ENCODE measurements at places on chromosomes 7 and 10.

DNA sequence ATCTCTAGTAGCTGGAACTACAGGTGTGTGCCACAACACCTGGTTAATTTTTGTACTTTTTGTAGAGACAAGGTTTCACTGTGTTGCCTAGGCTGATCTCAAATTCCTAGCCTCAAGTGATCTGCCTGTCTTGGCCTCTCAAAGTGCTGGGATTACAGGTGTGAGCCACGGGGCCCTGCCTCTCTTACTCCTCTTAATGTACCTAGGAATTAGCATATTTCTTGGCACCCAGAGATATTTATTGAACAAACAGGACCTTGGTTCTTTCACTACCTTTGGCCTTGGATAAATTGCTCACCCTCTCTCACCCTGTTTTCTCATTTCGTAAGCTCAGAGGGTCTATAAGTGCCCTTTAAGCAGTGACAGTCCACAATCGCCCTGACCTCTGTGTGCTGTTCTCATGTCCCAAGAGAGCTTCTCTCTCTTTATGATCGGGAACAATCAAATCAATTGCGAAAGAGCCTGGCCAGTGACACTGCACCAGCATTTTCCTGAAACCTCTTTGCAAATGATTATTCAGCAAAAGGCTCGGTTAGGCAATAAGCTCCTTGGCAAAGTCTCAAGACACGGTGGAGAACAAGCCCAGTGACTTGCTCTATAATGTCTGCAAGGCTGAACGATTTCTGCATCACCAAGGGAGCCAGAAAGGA is 117.7 kb downstream of the APBB1IP start:
- no peak for DNase-seq

- peak; percentile 54 for DNase-seq
Observed at GRCh38 chr7:20329389-20330238, 1.1 kb upstream of the ITGB8 start.

- DNase-seq, result no peak
Observed at GRCh38 chr7:69906283-69906995, 308.2 kb downstream of the AUTS2 start.

- no peak for DNase-seq
Observed at GRCh38 chr10:116239229-116239628, 33.8 kb downstream of the GFRA1 start.

GRCh38 chr10:118901906-118902305 is 127.6 kb upstream of the NANOS1 start:
- no peak for DNase-seq

DNA sequence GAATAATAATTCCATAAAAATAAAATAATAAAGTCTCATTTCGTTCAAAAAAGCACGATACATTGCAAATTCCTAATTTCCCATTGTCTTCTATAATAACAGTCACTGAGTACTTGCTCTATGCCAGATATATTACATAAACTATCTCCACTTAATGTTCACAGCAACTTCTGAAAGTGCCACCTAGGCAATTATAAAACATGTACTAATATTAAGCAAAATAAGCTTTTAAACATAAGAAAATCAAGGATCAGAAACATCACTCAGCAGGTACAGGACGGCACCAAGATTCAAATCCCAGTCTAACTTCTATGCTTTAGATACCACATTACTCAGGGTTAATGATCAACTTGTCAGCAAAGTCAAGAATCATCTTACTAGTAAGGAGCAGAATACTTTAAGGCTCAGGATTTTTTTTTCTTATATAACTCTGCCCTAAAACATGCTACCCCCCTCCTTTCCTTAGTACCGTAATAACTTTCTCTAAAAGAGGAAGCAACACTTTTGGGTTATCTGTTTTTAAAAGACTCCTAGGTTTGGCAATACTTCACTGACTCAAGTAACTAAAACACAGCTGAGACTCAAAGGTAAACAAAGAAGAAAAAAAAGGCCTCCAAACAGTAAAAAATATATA is 51.3 kb downstream of the USP6NL start:
- DNase-seq, result no peak

DNA sequence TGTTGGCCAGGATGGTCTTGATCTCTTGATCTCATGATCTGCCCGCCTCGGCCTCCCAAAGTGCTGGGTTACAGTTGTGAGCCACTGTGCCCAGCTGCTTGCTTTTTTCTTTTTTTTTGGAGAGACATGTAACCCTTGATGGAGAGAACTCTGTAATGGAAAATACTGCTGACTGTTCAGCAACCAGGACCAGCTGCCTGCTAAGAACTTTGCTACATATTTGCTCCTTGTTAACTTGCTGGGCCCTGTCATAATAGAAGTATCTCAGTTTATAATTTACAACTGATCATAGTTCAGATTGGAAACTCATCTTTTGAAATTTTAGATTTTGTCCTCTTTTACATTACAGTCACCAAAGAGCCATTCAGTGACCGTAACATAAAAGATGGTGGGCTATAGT is 34.9 kb downstream of the TASOR2 start:
- DNase-seq, result no peak

GRCh38 chr10:77062381-77062780 is 575.2 kb downstream of the KCNMA1 start:
- DNase-seq, result no peak

GRCh38 chr10:70715853-70716795 is 43.8 kb downstream of the ADAMTS14 start:
- DNase-seq, result no peak

- DNase-seq, result no peak
Observed at GRCh38 chr10:3231951-3232730, 59.6 kb upstream of the PITRM1 start.

DNA sequence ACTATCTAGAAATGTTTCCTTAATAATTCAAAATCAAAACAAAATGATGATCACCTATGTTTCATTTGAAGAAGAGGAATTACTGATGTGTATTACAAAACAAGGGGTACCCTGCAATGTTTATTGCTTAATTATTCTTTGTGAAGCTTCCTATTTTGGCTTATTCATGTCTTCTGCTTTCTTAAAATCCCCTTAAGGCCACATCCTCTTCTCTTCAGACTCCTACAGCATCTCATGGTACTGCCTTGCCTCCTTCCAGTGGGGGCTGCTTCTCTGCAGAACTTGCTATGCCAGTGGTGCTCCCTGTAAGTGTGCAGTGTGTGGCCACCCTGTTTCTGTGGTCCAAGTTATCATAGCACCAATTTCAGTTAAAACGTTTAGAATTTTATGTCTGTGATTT is 35.0 kb downstream of the CCDC146 start:
- DNase-seq, result no peak

- no peak for DNase-seq
Observed at GRCh38 chr7:90701771-90702170, 105.7 kb downstream of the CDK14 start.

DNA sequence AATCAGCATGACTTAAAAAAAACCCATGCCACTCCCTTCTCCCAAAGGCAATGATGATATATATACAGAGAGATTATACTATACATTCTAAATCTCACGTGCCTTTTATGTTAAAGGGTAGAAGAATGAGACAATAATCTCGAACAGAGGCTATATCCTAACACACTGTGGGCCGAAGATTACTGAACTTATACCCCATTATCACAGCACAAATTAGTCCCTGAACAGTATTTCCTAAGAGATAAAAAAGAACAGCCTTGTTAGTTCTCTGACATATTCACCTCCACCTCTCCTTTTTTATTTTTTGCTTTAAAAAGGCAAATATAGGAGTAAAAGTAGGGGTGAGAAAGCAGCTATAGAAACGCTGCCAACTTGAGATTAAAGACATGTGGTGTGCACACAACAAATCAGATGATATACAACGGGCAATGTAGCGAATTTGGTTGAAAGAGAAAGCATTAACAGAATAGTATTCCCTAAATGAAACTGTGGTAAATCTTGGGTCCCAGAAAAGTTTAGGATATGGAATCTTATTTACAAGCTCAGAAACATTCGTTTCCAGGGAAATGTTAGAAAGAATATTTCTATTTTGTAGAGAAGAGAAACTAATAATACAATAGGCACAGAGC is 69.5 kb downstream of the JMJD1C start:
- DNase-seq, result no peak

DNA sequence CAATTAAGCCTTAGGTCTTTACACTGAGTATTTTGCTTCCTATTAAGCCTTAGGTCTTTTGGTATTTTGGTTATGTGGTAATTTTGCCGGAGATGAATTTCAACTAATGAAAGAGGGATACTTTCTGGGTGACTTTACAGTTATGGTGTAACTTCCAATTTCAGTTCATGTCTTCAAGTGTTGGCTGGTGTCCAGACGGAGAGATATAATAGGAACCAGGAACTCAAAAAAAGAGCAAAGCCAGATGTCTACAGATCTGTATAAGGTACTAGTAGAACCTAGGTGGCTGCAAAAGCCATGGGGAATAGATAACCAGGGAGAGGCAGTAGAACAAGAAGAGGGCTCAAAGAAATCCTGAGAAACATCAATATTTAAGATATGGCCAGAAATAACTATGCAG is 12.3 kb downstream of the ERCC6 start:
- no peak for DNase-seq

GRCh38 chr10:33893506-33893905 is 559.0 kb upstream of the NRP1 start:
- DNase-seq, result no peak

GRCh38 chr10:9188022-9188810 is 1133.7 kb downstream of the GATA3 start:
- DNase-seq, result no peak

DNA sequence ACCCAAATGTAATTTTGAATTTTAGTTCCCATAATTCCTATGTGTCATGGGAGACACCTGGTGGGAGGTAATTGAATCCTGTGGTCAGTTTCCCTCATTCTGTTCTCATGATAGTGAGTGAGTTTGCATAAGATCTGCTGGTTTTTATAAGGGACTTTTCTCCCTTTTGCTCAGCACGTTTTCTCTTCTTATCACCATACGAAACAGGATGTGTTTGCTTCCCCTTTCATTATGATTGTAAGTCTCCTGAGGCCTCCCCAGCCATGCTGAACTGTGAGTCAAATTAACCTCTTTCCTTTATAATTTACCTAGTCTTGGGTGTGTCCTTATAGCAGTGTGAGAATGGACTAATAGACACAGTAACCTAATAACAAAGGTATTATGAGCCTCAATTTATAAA is 36.1 kb upstream of the ZNF736 start:
- DNase-seq, result no peak

DNA sequence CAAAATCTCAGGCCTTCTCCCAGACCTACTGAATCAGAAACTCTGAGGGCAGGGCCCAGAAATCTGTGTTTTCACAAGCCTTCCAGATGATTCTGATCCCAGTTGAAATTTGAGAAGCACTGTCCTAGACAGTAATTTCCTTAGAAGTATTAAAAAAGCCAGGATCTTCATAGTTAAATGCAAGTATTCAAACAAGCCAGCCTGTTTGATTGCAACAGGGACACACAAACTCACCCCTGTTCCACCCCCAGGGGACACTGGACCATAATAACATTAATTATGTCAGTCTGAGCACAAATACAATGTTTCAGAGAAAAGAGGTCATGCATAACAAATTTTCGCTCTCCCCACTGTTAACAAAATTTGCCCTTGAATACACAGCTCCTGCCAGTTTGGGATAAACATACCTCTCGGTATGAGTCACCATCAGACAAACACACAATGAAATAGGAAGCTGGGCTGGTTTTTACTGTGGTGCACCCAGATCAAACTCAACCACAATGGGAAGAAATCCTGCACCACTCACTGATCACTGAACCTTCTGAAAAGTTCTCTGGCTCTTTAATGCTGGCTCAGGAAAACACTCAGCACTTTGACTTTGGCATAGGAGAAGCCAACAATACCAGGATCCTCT is 34.3 kb downstream of the ABLIM1 start:
- DNase-seq, result no peak

- DNase-seq, result peak; percentile 76
Observed at GRCh38 chr10:122703483-122704448, 4.1 kb upstream of the C10orf120 start.

- DNase-seq, result no peak
Observed at GRCh38 chr7:37516664-37517063, 68.0 kb upstream of the ELMO1 start.

DNA sequence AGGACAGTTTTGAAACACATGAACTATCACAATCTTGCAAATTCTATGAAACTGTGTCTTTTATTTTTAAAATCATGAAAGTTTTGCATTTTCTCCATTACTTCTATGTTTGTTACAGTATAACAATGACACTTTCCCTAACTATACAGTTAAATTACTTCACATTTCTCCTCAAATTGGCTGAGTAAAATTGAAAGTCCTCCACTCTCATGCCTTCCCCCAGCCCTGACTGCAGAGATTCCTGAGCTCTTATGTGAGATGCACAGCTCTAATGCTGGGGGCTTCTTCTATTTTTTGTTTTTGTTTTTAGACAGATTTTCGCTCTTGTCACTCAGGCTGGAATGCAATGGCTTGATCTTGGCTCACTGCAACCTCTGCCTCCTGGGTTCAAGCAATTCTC is 22.7 kb upstream of the MAP3K8 start:
- DNase-seq, result no peak

- DNase-seq, result no peak
Observed at GRCh38 chr7:13099154-13099795, 411.8 kb downstream of the ARL4A start.

GRCh38 chr10:29007748-29008610 is 280.9 kb upstream of the LYZL1 start:
- no peak for DNase-seq

All from caudate nucleus (tissue), 63 donors.